ENCODE measurements at places on chromosomes 1 and 21.
A peak's percentile ranks its signal among the peaks of the same experiment; 100 is the strongest.

GRCh38 chr1:153985341-153985912, 712 bp downstream of the RAB13 start:
- DNase-seq = peak; percentile 72

DNA sequence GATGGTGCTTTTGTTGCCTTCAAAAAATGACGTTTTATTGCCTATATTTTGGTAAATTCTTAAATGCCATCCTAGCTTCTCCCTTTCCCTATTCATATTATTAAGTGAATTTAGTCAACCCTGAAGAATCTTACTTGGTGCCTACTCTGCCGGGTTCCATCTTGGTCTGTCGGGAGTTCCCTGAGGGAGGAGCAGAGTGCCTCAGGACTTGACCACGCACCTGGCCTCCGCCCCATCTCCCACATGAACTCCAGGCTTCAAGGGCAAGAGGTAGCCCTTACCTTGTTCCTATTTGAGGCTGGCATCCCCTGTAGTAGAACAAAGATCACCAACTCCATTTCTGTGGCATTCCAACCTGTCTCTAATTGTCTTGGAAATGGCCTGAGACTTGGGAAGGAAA, 21.5 kb downstream of the VANGL2 start:
- no peak for DNase-seq

GRCh38 chr1:3323021-3323795, 131.3 kb upstream of the ARHGEF16 start:
- DNase-seq = no peak

DNA sequence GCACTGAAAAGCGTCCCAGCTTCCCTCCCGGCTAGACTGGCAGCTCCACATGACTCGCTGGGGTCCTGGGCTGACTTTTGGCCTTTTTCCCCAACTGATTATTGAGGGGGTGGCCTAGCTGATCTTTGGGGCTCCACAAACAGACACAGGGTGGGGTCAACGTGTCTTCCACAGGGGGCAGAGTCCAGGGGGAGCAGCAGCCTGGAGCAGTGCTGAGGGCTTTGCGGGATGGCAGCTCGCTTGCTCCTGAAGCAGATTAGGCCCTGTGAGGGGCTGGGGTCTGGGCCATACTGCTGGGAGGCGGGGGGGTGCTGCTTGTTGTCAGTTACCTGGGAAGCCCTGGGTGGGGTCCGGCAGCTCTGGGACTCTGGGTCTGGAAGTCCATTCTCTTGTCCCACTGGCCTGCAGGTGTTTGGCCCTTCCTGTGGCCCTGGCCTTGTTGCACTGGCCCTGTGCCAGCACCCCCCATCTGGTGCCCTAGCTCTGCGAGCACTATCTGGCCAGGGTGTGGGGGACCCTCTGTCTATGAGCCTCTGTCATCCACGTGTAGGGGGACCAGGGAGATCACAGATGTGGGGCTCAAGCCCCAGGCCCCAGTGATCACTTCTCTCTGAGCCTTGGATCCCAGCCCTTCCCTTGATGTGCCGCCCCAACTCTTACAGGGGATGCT, 12.3 kb upstream of the HES5 start:
- DNase-seq = no peak
